ENCODE measurements at places on chromosomes 6 and 20. TPM values are rescaled to one million over a fixed set of nuclear protein-coding genes. Genes with fewer than 3 reads are reported as not detected.

UBD gene
- total RNA-seq, result not detected

KHDC1 gene
- 3.9 TPM for total RNA-seq

TRIM10 gene
- total RNA-seq, result not detected

HLA-DRA gene
- not detected for total RNA-seq

TEAD3 gene
- total RNA-seq, result 23.7 TPM

SLC22A16 gene
- total RNA-seq, result not detected

BPIFB2 gene
- not detected for total RNA-seq

HINT3 gene
- total RNA-seq, result 23.3 TPM

RSPH9 gene
- total RNA-seq, result 0.86 TPM

RAET1G gene
- total RNA-seq, result 1.3 TPM

DLK2 gene
- 0.64 TPM for total RNA-seq

TMEM244 gene
- not detected for total RNA-seq

WFDC2 gene
- total RNA-seq, result not detected

ZBTB12 gene
- total RNA-seq, result 3.0 TPM

GPSM3 gene
- 4.8 TPM for total RNA-seq

VIP gene
- not detected for total RNA-seq

BIRC7 gene
- 0.32 TPM for total RNA-seq

ANKRD66 gene
- not detected for total RNA-seq

RPS6KA2 gene
- 15.5 TPM for total RNA-seq

EYA2 gene
- total RNA-seq, result not detected

NRN1 gene
- total RNA-seq, result not detected

CENPQ gene
- 4.5 TPM for total RNA-seq

DSP gene
- total RNA-seq, result 28.1 TPM

MROH8 gene
- 2.6 TPM for total RNA-seq

COL20A1 gene
- not detected for total RNA-seq

POLR1H gene
- 20.3 TPM for total RNA-seq

ISM1 gene
- total RNA-seq, result 0.64 TPM

BEND6 gene
- total RNA-seq, result 13.4 TPM

TRIM40 gene
- not detected for total RNA-seq

DDO gene
- 3.9 TPM for total RNA-seq

ADGB gene
- not detected for total RNA-seq

C6orf15 gene
- total RNA-seq, result not detected

CFB gene
- 3.5 TPM for total RNA-seq

SLC22A7 gene
- not detected for total RNA-seq

PKHD1 gene
- total RNA-seq, result not detected

ULBP1 gene
- 1.6 TPM for total RNA-seq

PRDM1 gene
- 39.7 TPM for total RNA-seq

NOP56 gene
- total RNA-seq, result 127 TPM

CST1 gene
- 11.3 TPM for total RNA-seq

DEFB124 gene
- not detected for total RNA-seq

SYCP2 gene
- 3.0 TPM for total RNA-seq

SLC35B3 gene
- 29.8 TPM for total RNA-seq

SRXN1 gene
- total RNA-seq, result 32.9 TPM

SF3B5 gene
- 78.6 TPM for total RNA-seq

C20orf144 gene
- total RNA-seq, result under 0.01 TPM

RSPO3 gene
- 0.32 TPM for total RNA-seq

CDH22 gene
- total RNA-seq, result not detected

VSTM2L gene
- total RNA-seq, result 0.32 TPM

STMND1 gene
- not detected for total RNA-seq

Measured in fibroblast of villous mesenchyme (primary cell).